ENCODE measurements at places on chromosomes 6 and 20.
A peak's percentile ranks its signal among the peaks of the same experiment; 100 is the strongest.

- DNase-seq, result no peak
Observed at GRCh38 chr6:47674673-47675072, 23.7 kb upstream of the ADGRF4 start.

DNA sequence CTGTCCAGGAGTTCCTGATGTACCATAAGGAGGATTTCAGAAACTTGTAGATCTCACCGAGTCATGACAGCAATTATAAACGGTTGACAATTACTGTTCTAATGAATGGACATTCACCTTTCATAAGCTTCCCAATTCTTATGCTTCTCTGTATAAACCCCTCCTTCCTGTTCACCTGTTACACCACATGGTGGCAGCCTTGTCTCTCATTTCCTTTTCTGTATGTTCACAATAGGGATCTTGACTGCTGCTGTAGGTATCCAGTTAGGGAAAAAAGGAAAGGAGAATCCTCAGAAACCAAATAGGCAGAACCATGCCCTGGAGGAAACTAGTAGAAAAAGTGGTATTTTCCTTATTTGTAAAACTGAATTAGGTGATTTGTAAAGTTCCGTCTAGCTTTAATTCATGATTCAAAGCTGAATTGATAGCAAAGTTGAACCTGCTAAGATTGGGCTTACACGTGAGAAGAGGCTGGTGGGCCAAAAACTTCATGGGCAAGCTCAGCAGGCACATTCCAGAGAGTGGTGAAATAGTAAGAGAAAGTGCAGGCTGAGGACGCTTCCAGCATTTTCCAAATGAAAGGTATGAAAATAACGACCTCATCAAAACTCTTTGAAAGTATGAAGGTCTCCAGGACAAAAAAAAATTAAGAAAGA, 29.0 kb upstream of the TBPL1 start:
- DNase-seq, result peak; percentile 84

- no peak for DNase-seq
Observed at GRCh38 chr6:90712114-90712513, 125.2 kb upstream of the MAP3K7 start.

GRCh38 chr20:6863355-6863754, 95.9 kb downstream of the BMP2 start:
- no peak for DNase-seq

DNA sequence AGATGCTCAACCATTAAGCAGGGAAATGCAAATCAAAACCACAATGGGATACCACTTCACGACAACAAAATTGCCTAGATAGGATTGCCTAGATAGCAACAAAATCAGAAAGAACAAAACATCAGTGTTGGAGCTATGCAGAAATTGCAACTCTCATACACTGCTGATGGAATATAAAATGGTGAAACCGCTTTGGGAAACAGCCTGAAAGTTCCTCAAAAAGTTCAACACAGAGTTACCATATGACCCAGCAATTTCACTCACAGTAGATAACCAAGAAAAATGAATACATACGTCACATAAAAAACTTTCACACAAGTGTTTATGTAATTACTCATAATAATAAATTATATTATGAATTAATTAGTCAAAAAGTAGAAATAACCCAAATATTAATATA, 78.3 kb downstream of the MAFB start:
- DNase-seq, result no peak

DNA sequence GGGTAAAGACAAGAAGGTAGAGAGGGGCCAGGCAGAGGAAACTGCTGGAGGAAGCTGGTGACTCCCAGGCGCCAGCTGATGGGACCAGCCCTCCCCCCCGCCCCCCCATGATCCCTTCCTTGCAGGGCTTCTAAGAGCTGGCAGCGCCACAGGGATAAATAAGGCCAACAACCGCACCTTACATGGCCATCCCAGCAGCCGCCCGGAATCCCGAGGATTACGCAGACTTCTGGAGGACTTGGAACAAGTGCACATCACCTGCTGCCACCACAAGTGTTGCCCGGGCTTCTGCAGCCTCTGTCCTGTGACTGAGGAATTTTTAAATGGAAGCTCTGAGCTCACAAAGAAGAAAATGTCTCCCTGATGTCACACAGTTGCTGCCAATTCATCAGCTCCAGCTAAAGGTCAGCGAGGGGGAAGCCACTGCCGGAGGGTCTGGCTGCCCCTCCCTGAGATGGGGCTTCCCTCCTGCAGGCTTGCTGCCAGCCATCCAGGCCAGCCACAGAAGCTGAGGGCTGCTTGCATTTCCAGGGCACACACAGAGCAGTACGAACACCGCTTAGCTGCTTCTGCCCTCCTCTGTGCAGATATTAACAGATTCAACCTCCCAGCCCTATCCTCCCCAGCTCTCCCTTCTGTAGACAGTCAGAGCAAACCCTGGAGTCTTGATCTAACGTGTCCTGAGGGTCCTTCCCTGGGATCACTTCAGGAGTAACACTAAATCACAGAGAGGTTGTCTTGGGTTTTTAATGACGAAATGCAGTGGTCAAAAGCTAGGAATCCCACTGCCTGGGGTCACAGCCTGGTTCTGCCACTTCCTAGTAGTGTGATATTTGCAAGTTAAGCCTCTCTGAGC, 38.6 kb upstream of the PIM1 start:
- DNase-seq, result no peak

DNA sequence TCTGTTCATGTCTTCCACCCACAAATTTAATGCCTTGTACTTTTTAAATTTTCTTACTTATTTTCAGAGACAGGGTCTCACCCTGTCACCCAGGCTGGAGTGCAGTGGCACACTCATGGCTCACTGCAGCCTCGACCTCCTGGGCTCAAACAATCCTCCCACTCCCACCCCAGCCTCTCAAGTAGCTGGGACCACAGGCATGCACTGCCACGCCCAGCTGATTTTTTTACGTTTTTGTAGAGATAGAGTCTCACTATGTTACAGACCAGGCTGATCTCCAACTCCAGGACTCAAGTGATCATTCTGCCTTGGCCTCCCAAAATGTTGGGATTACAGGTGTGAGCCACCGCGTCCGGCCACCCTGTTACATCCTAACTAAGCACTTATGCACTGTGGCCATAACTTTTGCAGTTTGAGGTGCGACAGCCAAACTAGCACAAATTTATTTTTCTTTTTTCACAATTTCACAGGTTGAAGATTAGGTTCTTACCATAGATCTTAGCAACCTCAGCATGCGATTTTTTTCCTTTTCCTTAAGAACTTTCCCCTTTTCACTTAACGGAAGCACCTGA, 92.1 kb downstream of the EPB41L2 start:
- DNase-seq, result no peak

DNA sequence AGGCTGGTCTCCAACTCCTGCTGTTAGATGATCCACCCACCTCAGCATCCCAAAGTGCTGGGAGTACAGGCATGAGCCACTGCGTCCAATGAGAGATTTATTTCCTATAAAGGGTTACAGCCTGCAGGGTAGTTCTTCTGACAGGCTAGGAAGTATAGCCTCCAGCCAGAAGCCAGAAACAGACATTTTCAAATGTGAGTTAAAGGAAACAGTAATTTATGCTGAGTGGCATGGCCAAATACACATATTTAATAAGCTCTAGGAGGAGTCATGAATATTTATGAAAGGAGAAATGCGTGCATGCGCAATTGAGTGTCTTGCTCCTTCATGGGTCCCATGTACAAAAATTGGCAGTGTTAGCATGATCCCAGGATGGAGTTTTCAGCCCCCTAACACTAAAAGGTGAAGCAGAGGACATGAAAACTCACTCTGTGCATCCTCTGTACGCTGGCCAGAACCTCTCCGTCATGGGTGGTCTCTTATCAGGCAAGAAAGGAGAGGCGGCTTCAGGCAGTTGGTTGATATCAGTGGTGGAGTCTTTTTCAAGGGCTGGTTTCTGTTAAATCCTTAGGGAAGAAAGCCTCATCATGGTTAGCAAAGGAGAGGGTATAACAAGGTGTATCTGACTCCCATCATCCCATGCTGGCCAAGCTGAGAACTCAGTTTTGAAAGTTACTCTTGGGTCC, 21.3 kb upstream of the PDCD2 start:
- DNase-seq, result no peak

DNA sequence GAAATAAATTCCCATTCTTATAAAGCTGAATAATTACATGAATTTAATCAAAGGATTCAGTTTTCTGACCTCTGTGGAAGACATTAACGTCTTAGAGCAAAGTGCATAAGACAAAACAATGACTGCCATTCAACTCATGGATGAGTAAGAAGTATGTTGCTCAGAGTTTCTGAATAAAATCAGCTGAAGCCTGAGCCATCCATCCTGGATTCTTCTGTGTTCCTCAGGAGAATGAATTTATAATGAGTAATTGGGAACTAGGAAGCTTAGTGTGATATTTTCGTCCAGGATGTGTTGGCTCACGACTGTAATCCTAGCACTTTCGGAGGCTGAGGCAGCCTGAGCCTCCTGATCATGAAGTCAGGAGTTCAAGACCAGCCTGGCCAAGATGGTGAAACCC, 62.8 kb downstream of the PERP start:
- peak; percentile 87 for DNase-seq

DNA sequence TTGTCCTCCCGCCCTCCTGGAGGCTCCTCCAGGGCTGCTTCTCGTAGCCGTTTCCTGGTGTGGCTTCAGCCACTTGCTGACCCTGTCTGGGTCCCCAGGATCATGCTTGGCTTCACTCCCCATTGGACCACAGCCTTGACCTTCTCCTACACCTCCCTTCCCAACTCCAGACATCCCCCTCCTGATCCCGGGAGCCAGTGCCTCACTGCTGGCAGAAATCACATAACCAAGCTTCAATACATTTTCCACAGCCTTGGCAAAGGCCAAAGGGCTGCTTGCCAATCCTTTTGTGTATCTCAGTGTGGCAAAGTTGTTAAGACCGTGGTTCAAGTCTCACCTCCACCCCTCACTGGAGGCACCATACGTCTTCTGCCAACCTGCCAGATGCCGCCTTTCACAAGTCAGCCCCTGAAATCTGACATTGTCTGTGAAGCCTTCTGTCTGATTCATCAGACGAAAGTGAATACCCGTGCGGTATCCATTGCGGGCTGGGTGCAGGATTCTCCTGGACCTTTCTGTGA, 60.1 kb downstream of the PHACTR3 start:
- DNase-seq, result no peak

- DNase-seq, result no peak
Observed at GRCh38 chr6:156464100-156464878, 312.9 kb upstream of the ARID1B start.

DNA sequence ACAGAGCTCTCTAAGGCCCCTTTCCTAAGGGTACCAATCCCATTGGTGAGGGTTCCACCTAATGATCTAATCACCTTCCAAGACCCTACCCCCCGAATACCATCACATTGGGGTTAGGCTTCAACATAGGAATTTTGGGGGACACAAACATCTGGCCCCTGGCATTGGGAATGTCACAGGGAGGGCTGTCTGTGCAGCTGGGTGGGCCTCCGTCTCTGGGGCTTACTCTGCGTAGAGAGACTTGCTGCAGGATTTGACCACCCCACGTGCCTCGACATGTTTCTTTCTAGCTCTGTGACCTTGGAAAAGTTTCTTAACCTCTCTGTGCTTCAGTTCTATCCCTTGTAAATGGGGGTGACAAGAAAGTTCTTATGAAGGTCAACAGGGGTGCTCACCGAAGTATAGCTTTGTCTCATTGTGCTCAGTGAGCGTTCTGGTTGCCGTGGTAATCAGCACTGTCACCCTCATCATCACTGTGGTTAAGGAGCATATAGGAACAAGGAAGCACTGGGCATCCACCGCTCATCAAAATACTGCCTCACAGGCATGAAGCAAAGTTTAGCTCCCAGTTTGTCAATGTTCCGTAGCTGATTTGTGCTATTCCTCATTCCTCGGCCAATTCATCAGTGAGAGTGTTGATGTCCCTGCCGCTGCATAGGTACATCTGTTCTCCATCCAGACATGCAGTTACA, 152.8 kb downstream of the SYCP2 start:
- DNase-seq, result no peak
